Body of pancreas (tissue), 4 donors: ENCODE measurements at places on chromosomes 16 and 17.
A peak's percentile ranks its signal among the peaks of the same experiment; 100 is the strongest.

- no peak for DNase-seq
These were observed 5.1 kb downstream of the TPPP3 start for GRCh38 chr16:67388191-67388590.

DNA sequence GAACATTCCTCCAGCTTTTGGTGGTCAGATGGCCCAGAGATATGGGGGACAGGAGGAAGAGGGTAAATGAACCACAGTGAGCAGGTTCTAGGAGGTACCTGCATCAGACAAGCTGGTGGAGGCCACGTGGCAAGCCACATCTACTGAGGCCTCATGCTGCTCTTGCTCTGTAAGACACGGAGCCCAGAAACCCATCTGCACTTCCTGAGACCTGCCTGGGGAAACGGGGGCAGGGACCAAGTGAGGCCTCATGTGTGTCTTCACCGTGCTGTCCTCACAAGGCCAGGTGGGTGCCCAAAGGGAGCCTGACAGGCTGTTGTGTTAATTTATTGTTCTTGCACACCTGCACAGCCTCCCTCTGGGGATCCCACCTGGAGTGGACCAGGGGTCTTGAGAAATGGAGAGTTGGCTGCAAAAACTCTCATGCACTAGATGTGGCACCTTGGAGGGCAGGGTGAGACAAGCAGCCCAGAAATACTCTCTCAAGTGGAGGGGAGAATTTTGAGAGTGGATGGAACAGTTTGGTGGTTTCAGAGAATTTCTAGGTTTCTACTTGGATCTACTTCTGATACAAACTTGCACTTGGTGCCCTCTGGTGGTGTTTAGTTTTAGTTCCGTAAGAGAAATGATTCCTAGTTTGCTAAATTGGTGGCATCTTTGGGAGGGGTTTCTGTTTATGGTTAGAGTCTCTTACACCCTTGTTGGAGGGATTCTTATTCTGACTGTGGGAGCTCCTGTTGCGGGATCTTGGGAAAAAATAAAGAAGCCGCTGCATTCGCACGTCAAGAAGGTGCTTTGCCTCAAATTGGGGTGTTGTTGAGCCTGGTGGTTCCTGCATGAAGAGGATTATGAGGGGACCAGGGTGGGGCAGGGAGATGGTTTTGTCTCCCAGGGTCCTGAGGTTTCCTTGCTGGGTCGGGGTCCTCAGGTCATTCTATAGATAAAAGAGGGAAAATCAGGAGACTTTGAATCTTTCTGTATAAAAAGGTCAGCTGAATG, 47.5 kb downstream of the SLC6A2 start:
- DNase-seq: peak; percentile 22

- DNase-seq: no peak
These were observed 31.1 kb upstream of the CPNE2 start for GRCh38 chr16:57061084-57061905.

DNA sequence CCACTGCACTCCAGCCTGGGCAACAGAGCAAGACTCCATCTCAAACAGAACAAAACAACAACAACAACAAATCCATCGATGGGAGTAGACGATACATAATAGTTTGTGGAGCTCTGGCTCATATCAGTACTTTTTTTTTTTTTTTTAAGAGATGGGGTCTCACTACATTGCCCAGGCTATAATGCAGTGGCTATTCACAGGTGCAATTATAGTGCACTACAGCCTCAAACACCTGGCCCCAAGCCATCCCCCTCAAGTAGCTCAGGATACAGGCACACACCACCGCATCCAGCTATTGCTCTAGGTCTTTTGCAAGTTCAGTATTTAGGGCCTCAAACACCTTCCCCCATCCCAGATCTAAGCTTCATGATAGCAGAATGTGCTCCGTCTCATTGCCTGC, 110.6 kb downstream of the KATNIP start:
- no peak for DNase-seq

GRCh38 chr17:1221209-1221608, 41.4 kb upstream of the ABR start:
- DNase-seq: no peak
